ENCODE measurements at places on chromosomes 4 and X.

GRCh38 chr4:152626790-152627189 lies 53.0 kb downstream of the TMEM154 start:
- no peak for DNase-seq

- DNase-seq, result no peak
These were observed 8.6 kb upstream of the CPLX1 start for GRCh38 chr4:834368-835147.

GRCh38 chr4:15935504-15936402 lies 2.8 kb downstream of the FGFBP1 start:
- DNase-seq, result no peak

GRCh38 chrX:96424007-96424406 lies 260.6 kb upstream of the DIAPH2 start:
- DNase-seq, result no peak

- no peak for DNase-seq
These were observed 4.6 kb downstream of the ALAS2 start for GRCh38 chrX:55026143-55026542.

DNA sequence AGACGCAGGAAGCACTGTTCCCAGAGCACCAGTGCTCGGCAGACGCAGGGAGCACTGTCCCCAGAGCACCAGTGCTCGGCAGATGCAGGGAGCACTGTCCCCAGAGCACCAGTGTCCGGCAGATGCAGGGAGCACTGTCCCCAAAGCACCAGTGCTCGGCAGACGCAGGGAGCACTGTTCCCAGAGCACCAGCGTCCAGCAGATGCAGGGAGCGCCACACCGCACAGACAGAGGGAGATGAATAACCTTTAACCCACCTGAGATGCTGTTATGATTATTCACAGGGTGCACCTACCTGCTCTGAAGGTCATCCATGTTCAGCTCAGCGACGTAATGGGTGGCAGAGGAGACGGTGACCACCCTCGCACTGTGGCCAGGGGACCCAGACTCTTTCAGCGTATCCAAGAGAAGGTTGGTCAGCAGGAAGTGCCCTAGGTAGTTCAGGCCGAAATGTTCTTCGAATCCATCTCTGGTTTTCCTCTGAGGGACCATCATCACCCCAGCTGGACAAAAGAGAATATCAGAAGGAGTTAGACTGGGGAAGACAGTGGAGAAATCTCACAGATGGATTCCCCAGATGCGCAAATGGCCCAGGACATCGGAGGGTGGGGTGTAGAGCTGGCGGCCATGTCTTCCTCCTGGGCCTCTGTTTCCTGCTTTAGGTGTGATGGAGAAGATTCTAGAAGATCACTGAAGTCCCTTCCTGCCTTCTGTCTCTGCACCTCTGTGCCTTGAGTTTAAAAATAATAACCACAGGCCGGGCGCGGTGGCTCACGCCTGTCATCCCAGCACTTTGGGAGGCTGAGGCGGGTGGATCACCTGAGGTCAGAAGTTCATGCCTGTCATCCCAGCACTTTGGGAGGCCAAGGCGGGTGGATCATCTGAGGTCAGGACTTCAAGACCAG lies 234.1 kb downstream of the DHRSX start:
- DNase-seq, result no peak

DNA sequence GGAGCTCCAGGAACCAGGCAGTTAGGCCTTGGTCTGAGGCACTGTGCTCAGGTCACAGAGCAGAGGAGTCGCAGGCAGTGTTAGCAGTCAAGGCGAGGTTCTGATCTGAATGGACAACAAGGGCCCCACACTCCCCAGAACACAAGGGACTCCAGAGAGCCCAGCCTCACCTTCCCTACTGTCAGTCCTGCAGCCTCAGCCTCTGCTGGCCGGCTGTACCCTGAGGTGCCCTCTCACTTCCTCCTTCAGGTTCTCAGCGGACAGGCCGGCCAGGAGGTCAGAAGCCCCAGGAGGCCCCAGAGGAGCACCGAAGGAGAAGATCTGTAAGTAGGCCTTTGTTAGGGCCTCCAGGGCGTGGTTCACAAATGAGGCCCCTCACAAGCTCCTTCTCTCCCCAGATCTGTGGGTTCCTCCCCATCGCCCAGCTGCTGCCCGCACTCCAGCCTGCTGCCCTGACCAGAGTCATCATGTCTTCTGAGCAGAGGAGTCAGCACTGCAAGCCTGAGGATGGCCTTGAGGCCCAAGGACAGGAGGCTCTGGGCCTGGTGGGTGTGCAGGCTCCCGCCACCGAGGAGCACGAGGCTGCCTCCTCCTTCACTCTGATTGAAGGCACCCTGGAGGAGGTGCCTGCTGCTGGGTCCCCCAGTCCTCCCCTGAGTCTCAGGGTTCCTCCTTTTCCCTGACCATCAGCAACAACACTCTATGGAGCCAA lies 26.2 kb downstream of the MAGEA9 start:
- no peak for DNase-seq

DNA sequence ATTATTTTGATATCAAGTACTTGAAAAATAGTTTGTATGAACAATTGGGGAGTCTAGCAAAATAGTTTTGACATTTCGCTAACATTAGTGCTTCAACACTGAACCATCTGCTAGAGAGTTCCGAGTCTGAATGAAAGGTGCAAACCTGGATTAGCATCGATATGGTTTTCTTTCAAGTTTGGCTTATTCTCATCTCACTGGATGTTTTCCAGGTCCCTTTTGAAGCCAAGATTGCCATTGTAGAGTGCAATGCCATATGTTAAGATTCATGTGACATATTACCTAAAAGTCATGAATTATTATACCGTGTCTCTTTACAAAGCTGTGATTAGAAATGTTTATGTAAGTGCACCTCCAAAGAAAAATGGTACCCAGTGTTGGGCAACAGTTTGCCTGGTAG lies 36.8 kb upstream of the NAA11 start:
- DNase-seq, result no peak

DNA sequence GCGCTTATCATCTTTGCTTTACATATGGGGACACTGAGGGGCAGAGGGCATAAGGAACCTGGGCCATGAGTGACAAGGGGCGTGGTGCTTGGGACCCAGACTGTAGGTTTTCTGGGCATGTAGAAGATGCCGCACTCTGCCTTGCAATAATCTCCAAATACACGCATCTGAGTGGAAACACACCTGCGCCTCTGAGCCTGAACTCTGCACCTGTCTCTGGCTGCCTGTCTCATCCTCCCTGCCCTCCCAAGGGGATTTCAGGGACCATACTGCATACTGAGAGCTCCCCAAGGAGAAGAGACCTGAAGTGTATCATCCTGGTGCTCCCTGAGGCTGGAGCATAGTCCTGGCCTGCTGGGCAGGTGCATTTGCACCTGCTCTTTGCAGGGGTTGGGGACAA lies 34.7 kb upstream of the ASMTL start:
- DNase-seq, result no peak

- no peak for DNase-seq
These were observed 83.8 kb upstream of the RPL34 start for GRCh38 chr4:108536577-108536976.

GRCh38 chr4:68249434-68249833 lies 3.9 kb upstream of the TMPRSS11B start:
- DNase-seq, result no peak

DNA sequence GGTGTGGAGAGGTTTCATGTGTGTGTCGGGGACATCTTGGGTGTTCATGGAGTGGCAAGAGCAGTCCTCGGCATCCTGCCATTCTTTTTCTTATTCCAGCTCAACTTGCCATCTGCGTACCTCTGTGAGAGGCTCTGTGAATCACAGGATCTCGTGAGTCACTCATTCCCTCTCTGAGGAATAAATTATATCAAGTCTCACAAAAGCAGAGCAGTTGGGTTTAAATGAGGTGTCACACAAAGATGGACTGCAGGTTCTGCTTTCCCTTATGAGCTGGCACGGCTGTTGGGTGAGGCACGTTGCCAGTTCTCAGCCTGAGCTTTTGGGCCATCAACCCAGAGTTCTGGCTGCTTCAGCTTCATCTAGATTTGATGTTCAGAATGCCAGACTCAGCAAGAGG lies 6.8 kb upstream of the OCIAD2 start:
- DNase-seq, result no peak

DNA sequence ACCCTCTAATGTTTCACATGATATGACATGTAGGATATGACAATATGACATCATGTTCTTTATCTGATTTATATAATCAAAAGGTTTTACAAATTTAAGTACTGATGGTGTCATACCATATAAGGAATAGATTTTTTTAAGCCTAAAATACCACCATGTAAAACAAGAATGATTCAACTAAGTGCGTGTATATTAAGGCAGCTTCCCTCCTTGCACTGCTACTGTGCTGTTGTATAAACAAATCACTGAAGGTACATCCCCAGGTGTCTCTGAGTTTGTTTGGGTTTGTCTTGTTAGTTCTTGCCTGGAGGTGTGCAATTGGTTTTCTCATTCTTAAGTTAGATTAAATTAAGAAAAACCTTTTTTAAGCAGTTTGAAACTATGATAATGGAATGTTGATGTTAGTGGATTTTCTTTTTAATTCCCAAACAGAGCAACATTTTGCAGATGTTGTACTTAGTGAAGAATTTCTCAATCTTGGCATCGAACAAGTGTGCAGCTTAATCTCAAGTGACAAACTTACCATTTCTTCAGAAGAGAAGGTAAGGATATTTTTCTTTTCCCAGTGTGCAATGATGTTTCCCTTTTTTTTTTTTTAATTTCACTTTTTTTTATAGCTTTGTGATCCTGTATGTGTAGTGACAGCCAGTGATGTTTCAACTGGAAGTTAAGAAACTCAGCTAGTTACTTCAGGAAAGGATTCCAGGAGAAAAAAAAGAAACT lies 33.4 kb upstream of the MSMO1 start:
- no peak for DNase-seq

DNA sequence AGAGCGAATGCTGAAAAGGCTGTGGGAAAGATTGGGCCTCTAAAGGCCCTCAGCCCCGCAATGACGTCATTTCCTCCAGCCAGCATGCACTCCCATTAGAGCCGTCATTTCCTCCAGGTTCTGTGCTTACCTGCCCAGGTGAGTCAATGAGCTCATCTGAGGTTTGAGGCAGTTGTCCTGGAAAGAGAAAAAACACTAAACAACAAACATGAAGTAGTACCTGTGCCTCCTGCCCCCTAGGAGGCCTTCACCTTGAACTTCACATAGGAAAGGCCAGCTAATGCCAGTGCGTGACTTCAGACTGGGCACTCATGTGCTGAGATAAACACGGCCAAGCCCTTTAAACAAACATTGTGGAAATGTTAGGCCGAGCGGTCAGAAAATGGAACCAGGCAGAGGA lies 55.9 kb downstream of the FHDC1 start:
- DNase-seq, result no peak

DNA sequence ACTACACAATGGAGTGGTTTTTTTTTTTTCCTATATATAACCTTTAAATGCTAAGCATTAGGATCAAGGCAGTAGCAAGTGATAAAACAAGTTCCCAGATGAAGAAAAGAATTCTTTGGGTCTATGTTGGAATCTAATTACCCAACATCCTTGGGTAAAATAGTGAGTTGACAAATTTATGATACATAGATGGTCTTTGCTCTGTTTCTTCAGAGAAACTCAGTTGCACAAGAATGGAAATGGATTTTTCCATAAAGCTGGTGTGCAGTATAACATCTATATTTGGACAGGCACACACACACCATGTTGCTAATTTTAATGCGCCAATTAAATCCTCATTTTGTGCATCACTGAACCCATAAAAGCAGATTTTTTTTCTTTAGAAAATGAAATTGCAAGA lies 137.0 kb upstream of the MED14 start:
- no peak for DNase-seq

DNA sequence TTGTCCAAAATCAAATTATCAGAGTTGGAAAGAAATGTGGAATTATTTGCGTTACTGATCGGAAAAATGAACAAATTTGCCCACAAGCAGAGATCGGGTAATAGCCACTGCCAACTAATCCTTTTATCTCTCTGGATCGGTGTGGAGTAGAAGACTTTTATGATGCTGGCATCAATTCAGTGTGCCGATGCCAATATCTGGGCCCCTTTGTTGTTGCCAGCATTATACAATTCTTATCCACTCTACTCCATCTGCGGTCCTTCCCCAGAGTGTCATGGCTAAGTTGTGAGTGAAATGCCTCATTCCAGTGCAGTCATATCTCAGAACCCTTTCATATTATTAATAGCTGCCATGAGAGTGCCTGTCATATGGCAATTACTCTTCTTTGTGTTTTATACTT lies 660.2 kb downstream of the ADGRL3 start:
- no peak for DNase-seq

DNA sequence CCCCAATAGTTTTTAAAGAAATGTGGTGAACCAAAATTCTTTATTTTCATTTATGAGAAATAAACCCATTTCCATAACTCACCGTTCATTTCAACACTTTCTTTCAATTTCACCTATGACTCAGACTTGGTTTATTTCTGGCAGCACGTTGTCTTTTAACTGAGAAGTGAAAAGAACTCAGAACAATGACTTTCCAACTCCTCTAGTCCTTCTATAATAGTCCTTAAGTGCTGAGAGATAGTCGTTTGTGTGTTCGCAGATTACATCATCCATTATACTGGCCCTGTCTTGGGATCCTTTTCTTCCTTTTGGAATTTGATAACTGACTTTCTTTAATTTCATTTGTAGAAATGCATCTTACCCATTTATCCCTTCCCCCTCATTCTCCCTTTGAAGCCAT lies 113.6 kb downstream of the GLUD2 start:
- no peak for DNase-seq

DNA sequence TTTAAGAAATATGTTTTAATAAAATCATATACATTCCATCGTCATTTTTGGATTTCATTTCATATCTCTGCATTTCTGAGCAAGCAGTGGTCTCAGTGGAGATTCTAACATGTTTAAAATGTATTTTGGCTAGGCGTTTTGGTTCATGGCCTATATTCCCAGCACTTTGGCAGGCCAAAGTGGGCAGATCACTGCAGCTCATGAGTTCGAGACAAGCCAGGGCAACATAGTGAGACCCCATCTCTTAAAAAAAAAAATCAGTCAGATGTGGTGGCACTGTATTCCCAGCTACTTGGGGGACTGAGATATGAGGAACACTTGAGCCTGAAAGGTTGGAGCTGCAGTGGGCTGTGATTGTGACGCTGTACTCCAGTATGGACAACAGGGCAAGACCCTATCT lies 67.5 kb upstream of the RAB33B start:
- DNase-seq, result no peak

DNA sequence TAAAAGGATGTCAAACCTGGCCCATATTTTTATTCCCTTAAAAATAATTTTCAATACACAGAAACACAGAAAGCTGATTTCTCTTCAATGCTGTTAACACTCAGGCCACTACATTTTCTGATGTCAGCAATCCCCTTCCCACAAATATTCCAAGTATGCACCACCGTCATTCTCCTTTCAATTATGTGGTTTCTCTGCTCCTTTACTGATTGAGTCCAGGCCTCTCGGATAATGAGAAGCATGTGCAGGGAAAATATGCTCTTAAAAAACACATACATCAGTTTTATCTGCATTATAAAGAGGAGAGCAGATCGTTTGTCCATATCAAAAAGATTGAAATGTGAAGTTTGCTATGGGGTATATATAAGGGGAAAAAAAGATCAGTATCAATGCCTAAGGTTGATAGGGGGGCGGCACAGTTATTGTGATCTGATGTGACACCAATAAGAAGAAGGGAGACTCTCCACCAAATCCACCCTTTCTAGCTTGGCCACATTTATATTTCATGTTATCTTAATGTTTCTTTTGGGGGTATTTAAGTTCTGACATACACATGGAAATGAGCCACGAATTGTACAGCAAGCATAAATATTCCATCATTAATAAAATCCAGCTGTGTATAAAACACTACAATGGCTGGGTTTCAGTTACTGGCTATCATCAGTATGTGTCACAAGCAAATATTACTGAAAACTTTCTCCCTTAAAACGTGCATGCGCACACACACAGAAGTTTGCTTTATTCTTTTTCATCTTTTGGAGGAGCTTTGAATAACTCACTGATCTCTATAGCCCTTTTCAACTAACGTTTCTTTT lies 6.4 kb downstream of the AMOT start:
- DNase-seq, result no peak
